Left lobe of liver (tissue), 2 donors: ENCODE measurements at places on chromosomes 4 and X. TPM values are rescaled to one million over a fixed set of nuclear protein-coding genes. Genes with fewer than 3 reads are reported as not detected.

SLC49A3 gene
- total RNA-seq, result 7.6 TPM

SCRG1 gene
- not detected for total RNA-seq

AMTN gene
- total RNA-seq, result not detected

DNA sequence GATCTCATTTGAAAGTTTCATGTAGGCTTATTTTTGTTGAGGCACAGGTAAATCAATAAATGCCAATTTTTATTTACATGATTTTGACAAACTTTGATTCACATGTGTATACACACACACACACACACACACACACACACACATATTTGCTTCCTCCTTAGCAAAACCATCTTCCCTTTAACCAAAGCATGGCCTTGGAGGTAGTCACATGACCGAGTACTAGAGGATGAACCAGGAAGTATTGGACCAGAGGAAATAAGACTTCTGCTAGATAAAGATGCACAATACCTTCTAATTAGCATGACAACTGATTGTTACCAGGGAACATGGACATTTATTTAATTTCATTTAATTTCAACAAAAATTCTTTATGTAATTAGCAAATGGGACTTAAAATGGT is 23.4 kb upstream of the CFAP299 start:
- no peak for DNase-seq

DNA sequence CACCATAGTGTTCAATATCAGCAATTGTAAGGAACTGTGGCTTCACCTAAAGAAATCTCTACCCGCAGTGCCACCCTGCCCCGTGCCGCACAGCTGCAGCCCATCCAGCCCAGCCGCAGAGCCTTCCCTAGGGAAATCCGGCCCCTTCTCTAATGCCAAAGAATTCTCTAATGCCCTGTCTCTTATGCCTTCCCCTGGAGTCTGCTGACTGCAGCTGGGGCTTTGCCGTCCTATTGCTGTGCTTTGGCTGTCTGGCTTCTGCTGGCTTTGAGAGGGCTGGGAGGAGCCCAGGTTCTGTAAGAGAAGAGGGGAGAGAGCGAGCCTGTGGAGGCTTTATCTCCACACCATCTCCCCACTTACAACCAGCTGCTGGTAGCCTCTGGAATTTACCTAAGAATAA is 85.9 kb upstream of the HELT start:
- no peak for DNase-seq

- no peak for DNase-seq
Observed at GRCh38 chr4:156413239-156414135, 459.8 kb upstream of the CTSO start.

GRCh38 chrX:16464369-16464768 is 185.6 kb upstream of the S100G start:
- DNase-seq, result no peak

- no peak for DNase-seq
Observed at GRCh38 chr4:176207839-176208238, 12.5 kb upstream of the SPATA4 start.

GRCh38 chr4:56979421-56980072 is 851 bp downstream of the POLR2B start:
- DNase-seq, result no peak

DNA sequence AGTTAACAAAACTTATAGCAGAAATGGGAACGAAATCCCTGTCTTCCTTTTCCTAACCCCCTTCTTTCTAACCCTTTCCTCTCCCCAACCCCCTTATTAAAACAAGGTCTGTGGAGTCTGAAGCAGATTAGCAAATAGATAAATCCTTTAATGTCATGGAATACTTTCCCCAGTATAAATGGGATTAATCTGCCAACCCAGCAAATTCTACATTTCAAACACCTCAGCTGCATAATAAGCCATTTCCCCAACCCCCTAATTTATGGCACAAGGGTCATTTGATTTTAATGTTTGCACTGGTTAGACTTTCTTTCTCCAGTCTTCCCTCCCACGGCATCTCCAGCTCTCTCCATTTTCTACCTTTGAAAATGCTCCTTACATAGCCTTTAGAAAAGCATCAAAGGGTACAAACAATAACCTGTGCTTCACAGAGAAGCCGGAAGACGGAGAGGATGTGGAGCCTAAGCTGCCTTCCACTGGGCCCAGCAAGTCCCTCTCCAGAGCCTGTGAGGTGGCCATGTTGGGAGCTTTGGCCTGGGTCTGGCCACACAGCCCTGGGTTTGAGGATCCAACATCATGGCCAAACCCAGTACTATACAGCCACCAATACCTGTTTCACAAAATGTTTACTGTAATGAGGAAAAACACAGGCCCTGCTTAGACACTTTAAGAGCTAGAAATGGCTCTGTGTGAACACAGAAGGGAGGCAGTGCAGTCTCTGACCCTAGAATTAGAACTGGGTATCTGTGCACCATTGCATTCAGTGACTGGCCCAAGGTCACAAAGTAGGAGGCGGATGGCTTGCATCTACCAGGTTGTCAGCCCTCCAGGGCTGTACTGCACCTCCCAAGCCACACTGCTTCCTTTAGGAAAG is 56.9 kb upstream of the SPRY1 start:
- DNase-seq, result no peak

DNA sequence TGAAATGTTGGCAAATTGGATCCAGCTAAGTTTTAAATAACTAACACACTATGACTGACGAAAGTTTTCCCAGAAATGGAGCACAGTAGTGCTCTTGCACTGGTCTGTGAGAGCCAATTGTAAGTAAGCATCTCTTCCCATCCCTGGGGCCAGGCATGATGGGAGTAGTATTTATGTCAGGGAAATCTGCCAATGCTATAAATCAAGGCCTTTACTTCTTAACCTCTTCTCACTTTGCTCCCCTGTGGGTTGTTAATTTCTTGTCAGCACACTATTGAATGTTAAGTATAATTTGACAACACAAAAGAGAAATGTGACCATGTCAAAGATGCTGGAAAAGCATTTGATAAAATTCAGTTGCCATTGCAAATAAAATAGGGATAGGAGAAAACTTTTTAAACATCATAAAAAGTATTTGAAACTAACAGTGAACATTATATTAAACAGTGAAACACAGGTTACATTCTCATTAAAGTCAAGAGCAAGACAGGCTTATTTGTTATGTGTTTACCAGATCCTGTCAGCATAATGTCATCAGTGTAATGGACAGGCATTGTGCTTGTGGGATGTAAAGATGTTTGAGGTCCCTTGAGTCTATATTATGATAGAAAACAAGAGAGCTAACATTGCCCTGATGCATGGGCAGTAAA is 5.0 kb downstream of the F8A1 start:
- no peak for DNase-seq
